Tongue (tissue), 3 donors: ENCODE measurements at places on chromosomes 4 and X. TPM values are rescaled to one million over a fixed set of nuclear protein-coding genes. Genes with fewer than 3 reads are reported as not detected.

The TBC1D19 gene
- 40.3 TPM for total RNA-seq

The ANXA10 gene
- not detected for total RNA-seq

The PLRG1 gene
- 55.5 TPM for total RNA-seq

The DCAF16 gene
- 26.5 TPM for total RNA-seq

The CT45A2 gene
- not detected for total RNA-seq

The TRAPPC11 gene
- 68.3 TPM for total RNA-seq

The MAP3K15 gene
- 0.41 TPM for total RNA-seq

The MTMR8 gene
- 3.5 TPM for total RNA-seq

The NPY1R gene
- total RNA-seq, result 6.3 TPM

The FANCB gene
- 6.8 TPM for total RNA-seq

The GLUD2 gene
- total RNA-seq, result 2.8 TPM

The CTAG2 gene
- total RNA-seq, result not detected

The ALB gene
- total RNA-seq, result not detected

The CXorf49B gene
- total RNA-seq, result not detected
